ENCODE measurements at places on chromosomes 6 and 20. TPM values are rescaled to one million over a fixed set of nuclear protein-coding genes. Genes with fewer than 3 reads are reported as not detected.

CASP8AP2 gene
- total RNA-seq = 7.8 TPM

EMILIN3 gene
- 0.25 TPM for total RNA-seq

CCDC170 gene
- not detected for total RNA-seq

ZBP1 gene
- total RNA-seq = not detected

LAMA4 gene
- total RNA-seq = not detected

PGC gene
- not detected for total RNA-seq

ARFGEF3 gene
- total RNA-seq = 0.62 TPM

HS3ST5 gene
- total RNA-seq = not detected

C6orf163 gene
- 1.2 TPM for total RNA-seq

NKX2-2 gene
- total RNA-seq = not detected

TCF21 gene
- total RNA-seq = not detected

RIPOR3 gene
- not detected for total RNA-seq

VGLL2 gene
- total RNA-seq = not detected

ALDH5A1 gene
- 4.6 TPM for total RNA-seq

ANKRD66 gene
- not detected for total RNA-seq

PHACTR1 gene
- total RNA-seq = not detected

ILRUN gene
- total RNA-seq = 15.5 TPM

PGM3 gene
- 33.7 TPM for total RNA-seq

Data from NCI-H460 (cell line).